ENCODE measurements at places on chromosomes 12 and 14.

DNA sequence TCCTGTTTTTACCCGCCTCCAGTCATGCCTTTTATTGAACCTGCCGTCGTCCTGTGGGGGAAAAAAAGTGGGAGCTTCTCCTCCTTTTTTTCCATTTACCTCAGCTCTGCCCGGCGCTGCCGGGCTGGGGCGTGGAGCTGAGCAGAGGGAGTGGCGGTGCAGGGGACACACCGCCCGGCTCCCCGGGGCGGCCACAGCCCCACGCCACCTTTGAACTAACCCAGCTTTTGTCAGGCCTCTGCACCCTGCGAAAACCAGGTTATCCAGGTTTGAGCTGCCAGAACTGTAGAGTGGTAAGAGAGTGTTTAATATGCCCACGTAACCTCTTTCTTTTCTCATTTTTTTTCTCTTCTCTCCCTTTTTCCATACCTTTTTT is 161.0 kb upstream of the FKBP4 start:
- DNase-seq = no peak

- DNase-seq = no peak
Observed at GRCh38 chr14:31122921-31123320, 84.7 kb downstream of the HECTD1 start.

GRCh38 chr14:65639216-65639615 is 226.7 kb downstream of the FUT8 start:
- no peak for DNase-seq

- DNase-seq = no peak
Observed at GRCh38 chr12:21638054-21638891, 19.4 kb downstream of the LDHB start.

DNA sequence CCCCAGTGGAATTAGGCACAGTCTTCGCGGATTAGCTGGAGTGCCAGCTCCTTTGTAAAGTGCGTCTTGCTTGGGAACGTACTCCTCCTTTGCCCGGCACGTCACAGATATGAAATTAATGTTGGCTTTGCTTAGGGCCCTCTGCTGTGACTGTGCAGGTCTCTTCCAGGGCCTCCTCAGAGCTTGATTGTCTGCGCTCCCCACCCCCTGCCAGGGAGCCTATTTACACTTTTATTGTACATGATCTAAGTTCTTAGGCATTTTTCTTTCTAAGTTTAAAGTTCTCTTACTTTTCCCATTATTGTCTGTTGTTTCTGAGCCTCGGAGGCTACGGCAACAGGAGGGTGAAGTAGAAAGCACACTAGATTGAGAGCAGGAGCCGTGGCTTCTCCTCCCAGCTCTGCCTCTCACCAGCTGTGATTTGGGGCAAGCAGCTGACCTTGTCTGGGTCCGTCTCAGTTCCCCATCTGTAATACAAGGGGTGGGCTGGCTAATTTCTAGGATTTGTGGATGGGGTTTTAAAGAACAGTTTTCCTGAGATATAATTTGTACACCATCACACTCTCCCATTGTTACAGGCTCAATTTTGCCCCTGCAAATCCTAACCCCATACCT is 81.8 kb downstream of the TSPAN9 start:
- DNase-seq = no peak

DNA sequence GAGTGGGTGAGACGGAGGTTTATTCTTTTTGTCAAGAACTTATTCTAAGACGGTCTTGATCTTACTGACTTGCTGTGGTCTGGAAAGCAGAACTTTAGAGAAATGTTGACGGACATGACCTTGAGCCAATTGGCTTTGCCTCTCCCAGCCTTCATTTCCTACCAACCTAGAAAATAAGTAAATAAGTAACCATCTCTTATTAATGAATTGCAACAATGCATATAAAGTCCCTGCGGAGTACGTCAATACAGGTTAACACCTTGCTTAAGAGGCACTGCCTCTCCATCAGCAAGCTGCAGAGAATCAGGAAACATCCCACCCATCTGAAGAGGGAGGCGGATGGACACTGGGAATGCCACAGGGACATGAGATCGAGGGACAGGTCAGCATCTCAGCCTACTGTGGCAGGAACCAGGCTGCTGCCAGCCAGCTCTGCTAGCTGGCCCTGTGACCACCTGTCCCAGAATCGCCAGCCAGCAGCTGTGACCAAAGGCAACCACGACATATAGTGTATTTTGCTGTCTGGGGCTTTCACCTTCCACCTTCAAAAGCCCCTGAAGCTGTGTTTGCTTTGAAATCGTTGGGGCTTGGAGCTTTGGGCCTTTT is 208.3 kb downstream of the BCL11B start:
- DNase-seq = peak; percentile 64

- no peak for DNase-seq
Observed at GRCh38 chr14:95644981-95645380, 41.2 kb upstream of the TCL1B start.

- DNase-seq = peak; percentile 27
Observed at GRCh38 chr12:77943466-77943865, 112.8 kb downstream of the NAV3 start.

DNA sequence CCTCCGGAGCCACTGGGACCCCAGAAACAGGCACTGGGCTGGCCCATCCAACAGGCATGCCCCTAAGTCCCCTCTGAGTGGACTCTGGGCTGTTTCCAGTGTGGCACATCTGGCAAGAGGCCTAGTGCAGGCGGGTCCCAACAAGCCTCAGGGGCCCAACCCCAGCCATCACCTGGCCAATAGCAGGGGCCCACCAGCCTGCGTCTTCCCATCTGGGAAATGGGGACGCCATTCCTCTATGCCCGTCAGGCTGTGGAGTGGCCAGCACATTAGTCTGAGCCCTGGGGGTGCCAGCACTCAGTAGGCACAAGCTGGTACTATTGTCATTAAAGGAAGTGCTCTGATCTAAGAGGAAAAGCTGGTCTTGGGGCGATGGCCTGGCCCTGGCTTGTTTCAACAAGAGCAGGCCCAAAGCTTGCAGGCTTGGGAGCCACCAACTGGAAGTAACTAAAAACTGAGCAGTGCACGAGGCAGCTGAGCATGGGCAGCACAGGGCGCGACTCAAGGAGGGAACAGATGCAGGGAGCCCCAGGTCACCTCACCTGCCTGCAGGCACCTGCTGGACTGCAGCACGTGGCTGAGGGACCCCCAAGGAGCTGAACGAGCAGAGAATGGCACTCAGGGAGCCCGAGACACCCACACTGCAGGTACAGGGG is 8.4 kb downstream of the DEGS2 start:
- no peak for DNase-seq

- DNase-seq = peak; percentile 50
Observed at GRCh38 chr12:107670999-107671643, 14.5 kb upstream of the PWP1 start.

DNA sequence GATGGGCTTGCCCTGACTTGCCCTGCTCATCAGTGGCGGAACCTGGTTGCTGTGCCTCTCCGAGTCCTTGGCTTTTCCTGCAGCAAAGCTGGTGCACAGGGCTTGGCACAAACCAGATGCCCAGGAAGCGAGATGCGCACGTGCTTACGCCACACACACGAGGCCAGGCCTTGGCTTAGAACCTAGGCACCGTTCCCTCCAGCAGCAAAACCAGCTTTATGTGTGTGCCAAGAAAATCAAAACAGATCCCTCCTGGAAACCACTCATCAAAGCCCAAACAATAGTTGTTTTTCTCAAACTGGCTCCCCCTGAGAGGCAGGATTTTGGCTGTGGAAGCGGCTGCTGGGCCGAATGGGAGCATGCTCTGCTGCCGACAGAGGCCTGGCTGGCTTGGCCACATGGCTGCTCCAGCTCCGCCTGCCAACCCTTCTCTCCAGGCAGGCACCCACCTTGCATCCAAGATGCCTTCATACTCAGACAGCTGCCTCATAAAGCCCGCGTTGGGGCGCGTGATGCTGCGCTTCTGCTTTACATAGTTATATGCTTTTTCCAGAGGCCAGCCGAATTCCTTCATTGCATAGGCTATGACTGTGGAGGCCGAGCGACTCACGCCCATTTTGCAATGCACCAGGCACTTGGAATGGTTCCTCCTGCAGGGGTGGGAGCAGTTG is 58.7 kb downstream of the SSH1 start:
- DNase-seq = no peak

Data from MV-4-11 (cell line).